ENCODE measurements at places on chromosomes 7 and 10.

DNA sequence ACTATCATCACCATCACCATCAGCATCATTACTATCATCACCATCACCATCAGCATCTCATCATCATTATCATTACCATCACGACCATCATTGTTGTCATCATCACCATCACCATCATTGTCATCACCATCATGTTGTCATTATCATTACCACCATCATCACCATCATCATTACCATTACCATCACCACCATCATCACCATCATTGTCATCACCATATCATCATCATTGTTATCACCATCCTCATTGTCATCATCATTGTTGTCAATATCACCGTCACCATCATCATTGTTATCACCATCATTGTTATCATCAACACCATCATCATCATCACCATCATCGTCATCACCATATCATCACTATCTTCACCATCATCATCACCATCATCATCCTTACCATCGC, 124.3 kb downstream of the PTPRN2 start:
- DNase-seq, result no peak

DNA sequence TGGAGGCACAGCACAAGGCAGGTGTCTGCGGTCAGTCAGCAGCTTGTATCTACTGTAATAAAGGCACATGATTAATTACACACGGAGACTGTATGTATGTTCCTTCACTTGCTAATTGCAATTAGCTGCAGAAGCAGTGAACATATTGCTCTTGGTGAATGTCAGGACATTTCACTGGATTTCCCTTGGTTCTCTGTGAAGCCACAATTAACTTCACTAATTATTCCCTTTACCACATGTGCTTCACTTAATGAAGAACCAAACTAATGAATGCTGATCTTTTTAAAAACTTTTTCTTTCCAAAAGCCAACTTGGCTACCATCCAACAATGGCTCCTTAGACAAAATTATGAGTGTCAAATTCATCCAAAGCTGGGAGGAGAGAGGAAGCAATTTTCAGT, 290.7 kb downstream of the ADRA2A start:
- DNase-seq, result no peak

DNA sequence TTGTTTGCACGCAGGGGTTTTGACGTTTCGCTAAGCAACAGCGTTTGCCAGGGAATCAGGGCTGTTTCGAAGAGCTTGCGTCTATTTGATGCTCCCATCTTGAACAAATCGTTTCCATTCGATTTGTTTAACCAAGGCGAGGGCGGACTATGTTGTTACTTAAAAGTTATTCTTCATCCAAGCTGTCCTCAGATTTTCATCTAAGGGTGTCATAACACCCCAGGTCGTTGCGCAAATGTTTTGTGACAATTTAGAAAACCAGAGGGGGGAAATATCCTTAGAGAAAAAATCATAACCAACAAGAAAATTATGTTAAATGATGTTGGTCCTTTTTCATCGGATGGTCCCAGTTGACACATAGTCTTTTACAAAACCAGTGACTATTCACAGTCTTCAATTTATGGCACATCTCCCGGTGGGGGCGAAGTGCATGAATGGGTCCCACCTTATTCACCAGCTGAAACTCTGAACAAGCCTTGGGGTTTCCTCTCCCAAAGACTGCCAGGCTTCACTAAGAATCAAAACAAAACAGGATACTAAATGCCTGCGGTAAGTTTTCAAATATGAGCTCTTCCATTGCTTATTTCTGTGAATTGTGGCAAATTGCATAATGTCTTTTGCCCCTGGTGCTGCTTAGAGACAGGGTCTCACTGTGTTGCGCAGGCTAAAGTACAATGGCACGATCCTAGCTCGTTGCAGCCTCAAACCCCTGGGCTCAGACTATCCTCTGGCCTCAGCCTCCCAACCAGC, 109.9 kb downstream of the REEP3 start:
- DNase-seq, result no peak

- DNase-seq, result no peak
Observed at GRCh38 chr7:137354396-137354795, 10.9 kb upstream of the PTN start.

- DNase-seq, result no peak
Observed at GRCh38 chr7:129569811-129570215, 41.7 kb upstream of the NRF1 start.

GRCh38 chr7:148434181-148434757, 156.3 kb upstream of the C7orf33 start:
- DNase-seq, result no peak

- DNase-seq, result no peak
Observed at GRCh38 chr10:9875353-9875752, 1142.3 kb upstream of the CELF2 start.

DNA sequence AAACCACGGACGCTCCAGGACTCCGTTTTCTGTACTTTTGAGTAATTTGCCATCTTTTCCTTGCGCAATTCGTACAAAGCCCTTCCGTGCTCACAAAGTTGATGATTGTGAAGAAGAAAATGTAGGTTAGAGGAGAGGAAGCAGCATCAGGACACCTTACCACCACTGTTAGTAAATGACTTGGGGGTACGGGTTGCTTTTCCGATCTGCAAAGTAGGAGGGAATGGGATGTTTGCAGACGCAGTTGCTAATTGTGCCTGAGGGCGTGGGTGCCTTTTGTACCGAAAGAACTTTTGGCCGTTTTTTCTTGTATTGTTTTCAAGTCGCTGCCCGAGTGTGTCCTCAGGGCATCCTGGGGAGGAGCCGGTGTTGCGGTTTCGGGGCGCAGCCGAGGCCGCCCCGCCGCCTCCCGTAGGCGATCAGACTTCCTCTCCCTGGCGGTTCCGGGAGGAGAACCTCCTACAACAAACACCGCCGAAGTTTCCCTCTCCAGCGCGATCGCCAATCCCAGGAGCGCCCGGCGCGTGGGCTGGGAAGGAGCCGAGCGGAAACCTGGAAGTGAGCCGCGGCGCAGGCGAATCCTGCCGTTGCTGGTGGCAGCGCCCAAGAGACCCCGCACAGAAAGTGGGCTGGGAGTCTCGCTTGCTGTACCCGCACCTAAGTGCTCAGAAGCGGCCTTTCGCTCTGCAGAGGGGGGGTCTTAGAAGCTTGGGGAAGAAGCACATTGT, 1.0 kb downstream of the PRR15 start:
- DNase-seq, result no peak

DNA sequence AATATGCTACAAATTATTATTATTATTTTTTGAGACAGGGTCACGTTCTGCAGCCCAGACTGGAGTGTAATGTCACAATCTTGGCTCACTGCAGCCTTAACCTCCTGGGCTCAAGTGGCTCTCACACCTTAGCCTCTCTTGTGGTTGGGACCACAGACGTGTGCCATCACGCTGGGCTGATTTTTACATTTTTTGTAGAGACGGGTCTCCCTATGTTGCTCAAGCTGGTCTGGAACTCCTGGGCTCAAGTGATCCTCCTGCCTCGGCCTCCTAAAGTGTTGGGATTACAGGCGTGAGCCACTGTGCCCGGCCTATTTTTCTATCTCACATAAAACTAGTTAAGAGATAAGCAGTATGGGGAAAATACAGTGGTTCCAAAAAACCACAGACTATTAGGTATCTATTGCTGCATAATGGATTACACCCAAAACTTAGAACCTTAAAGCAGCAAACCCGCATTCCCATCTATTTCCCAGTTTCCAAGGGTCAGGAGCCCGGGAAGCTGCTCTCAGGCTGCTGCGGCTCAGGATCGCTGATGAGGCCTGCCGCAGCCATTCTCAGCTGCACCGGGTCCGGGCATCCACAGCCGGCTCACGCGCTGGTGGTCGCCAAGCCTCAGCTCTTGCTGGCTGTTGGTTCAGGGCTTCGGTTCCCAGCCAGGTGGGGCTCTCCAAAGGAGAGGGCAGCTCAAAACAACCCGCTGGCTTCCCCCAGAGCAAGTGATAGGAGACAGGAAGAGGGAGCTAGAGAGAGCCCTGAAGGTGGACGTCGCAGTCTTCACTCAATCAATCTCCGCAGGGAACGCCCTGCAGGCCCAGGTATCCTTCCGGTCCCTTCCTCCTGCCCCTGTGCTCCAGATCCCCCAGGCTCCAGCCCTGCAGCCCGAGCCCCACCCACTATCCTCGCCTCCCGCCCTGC, 128.2 kb downstream of the UBE2H start:
- DNase-seq, result no peak

DNA sequence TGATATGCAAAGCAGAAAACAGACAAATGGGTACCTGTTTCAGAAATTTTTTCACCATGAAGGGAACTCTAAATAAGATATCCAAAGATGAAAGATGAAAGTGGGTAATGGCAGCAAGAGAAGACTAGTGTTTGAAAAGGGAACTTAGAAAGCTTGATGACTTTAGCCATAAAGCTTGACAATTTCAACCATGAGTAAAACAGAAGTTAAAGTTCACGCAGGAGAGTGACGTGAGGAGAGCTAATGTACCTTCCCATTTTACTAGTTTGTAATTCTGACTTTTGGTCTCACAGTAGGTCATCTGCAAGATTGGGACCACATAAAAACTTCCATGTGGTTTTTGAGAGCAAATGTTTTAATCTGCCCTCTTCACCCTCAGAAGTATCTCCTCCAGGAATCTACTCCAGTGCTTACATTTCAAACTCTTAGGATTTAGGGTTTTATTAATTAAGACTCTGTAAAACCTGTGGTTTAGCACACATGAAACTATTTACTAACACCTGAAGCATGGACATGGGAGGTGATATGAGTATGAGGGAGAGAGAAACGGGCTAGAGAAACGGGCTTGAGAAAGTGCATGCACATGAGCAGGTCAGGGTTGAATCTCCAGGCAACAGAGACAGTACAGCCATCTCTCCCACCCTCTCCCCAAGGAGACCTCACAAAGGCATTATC, 24.4 kb upstream of the GIMAP2 start:
- DNase-seq, result no peak

DNA sequence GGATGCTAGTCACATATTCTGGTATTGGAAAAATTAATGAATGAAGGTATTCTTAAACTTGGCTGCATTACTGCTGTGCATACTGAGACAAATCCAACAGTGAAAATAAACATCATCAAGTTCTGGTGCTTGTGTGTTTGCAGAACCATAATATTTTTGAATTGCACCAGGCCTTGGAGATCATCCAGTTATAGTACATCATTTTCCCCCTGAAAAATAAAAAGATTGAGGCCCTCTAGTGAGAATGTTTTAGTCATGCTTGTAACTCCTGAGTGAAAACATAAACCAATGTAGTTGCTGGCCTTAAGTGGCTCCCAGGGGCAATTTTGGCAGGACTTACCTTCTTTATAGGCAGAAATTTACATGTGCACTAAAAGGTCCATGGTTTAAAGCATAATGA, 218.8 kb upstream of the TMEM229A start:
- DNase-seq, result no peak

GRCh38 chr10:75640381-75640780, 209.0 kb downstream of the LRMDA start:
- no peak for DNase-seq

GRCh38 chr10:29773675-29774091, 138.9 kb upstream of the SVIL start:
- no peak for DNase-seq

- DNase-seq, result no peak
Observed at GRCh38 chr7:17133977-17134376, 164.5 kb upstream of the AHR start.

DNA sequence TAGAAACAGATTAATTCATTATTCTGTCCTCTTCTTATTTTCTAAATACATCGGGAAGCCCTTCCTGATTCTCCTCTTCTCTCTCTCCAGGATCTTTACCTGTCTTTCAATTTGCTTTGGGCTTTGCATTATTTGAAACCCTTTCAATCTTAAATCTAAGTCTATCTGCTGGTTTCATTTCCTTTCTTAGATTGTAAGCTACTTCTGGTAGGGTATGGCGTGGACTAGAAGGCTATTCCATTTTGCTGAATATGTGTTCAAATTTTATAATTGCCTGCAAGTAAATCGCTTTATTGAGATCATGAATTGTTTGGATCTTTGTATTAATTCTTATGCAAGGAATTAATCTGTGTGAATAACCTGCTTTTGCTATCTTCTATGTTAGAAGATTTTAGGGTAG, 11.1 kb downstream of the STAM start:
- DNase-seq, result no peak

DNA sequence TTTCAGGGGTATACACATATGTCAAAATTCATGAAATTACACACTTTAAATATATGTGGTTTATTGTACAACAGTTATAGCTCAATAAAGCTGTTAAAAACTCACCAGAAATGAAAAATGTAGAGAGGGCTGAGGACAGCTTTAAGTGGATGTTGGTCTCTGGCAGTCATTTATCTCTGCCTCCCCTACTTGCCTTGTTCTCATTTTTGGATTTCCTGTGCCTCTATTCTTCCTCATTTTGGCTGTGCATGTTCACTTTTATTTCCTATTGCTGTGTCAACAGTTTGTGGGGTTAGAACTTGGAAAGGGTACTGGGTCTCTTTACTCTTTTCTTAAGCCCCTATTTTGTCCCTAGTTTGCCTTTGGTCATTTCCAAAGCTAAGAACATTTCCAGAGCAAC, 18.6 kb upstream of the MEST start:
- no peak for DNase-seq

DNA sequence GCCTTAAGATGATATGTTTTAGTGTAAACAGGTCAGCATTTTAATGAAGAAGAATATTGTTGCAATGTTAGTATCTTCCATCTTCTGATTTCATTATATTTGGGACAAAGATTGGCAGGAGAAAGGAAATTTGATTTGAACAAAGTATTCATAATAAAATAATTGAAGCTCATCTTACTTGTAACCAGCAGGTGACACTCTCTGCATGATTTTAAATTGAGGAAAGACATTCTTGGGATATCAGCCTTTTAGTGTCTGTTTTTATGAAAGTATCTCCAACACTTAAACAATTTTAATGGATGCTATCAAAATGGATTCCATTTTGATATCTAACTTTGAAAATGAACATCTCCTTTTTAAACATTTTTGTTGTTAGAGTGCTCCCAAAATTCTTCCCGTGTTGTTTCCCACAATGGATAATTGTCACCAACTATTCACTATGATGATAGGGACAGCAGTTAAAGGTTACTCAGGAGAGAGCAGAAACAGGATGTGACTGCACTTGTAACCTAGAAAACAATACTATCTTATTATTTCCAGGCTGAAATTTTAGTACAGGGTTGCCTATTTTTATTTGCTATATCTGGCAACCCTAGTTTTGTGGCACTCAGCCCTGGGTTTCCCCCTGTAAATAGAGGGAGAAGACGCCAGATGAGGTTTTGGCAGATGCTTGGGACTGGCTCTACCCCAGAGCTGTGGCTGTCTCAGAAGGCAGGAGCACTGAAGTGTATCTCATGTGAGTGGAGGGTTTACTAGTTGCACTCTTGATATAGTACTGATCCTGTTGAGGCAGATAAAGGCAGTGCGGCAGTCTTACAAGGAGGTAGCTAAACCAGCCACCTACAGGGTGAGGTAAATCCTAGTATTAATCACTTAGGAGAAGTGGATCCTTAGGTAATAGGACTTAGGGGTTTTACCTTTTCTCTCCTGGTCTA, 31.0 kb upstream of the ABCB4 start:
- DNase-seq, result no peak

DNA sequence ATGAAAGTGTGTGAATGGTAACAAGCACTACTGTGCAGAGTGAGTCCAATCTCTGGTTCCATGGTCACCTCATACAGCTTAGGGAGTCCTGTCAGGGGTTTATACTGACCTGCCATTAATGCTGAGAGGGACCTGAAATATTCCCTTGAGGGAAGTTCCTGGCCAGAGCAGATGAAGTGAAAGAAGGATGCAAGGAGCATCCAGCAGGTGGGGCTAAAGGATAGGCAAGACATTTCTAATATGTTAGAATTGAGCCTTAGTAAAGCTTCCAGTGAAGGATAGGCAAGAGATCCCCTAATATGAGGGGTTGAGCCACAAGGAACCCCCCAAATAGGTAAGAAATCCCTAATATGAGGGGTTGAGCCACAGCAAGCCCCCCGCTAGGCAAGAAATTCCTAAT, 25.5 kb upstream of the FAM221A start:
- DNase-seq, result no peak

GRCh38 chr10:129328546-129328945, 138.5 kb upstream of the MGMT start:
- no peak for DNase-seq
